ENCODE measurements at places on chromosomes 4 and X. TPM values are rescaled to one million over a fixed set of nuclear protein-coding genes. Genes with fewer than 3 reads are reported as not detected.

Gene RNF212
- total RNA-seq = 0.20 TPM

Gene ATP7A
- total RNA-seq = 3.6 TPM

Gene LEF1
- 0.07 TPM for total RNA-seq

Gene OFD1
- 5.3 TPM for total RNA-seq

Gene MSANTD1
- 0.10 TPM for total RNA-seq

Gene RIBC1
- total RNA-seq = 0.33 TPM

Gene USP26
- not detected for total RNA-seq

Gene NAP1L3
- not detected for total RNA-seq

Gene PLAC8
- 2.1 TPM for total RNA-seq

Gene APELA
- not detected for total RNA-seq

Gene VCX
- not detected for total RNA-seq

Gene KDR
- total RNA-seq = 183 TPM

Gene CEP44
- 8.2 TPM for total RNA-seq

Gene MAGEB1
- not detected for total RNA-seq

Gene GDPD2
- total RNA-seq = not detected

Gene LUZP4
- not detected for total RNA-seq

Gene CXCR3
- total RNA-seq = not detected

Gene VSIG4
- total RNA-seq = not detected

Gene FRMPD4
- total RNA-seq = under 0.01 TPM

Gene CYBB
- total RNA-seq = not detected

Gene BANK1
- total RNA-seq = 0.47 TPM

Measured in mammary microvascular endothelial cell (primary cell).